ENCODE measurements at places on chromosomes 2 and 18. TPM values are rescaled to one million over a fixed set of nuclear protein-coding genes. Genes with fewer than 3 reads are reported as not detected.

DNA sequence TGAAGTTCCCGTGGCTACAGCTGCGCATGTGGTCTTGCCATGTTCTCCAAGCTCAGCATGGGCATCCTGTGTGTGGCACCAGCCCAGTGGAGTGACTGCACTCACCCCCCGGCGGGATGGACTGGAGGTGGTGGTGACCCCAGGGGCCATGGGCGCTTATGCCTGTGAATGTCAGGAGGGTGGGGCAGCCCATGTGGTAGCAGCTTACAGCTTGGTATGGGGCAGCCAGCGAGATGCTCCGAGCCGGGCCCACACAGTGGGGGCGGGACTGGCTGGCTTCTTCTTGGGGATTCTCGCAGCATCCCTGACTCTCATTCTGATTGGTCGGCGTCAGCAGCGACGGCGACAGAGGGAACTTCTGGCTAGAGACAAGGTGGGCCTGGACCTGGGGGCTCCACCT is 25.6 kb downstream of the SEMA4F start:
- H3K36me3 ChIP-seq, result no peaks in the 10 kb centered on the region
- no peaks in the 10 kb centered on the region for H3K27me3 ChIP-seq
- no peak overlapping the region for H3K27ac ChIP-seq
- no peak overlapping the region for H3K4me3 ChIP-seq
- no peak for DNase-seq

DNA sequence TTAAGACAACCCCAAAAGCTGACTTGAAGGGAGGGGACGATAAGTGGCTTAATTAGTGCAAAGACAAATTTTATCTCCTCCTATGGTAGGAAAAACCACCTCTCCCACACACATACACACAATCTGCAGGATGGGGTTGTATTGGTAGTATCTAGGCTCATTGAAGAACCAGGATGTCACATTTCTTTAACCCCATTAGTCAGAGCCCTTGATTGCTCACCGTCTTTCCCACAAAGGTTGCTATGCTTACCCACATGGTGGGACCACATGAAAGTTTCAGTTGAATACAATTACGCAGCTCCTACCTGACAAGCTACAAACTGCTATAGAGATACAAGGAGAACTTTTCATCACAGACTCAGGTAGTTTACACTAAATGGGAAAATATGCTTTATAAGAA is 765.0 kb upstream of the CELF4 start:
- no peak overlapping the region for H3K27ac ChIP-seq
- no peaks in the 10 kb centered on the region for H3K27me3 ChIP-seq
- H3K4me1 ChIP-seq, result no peaks in the 10 kb centered on the region
- H3K36me3 ChIP-seq, result no peaks in the 10 kb centered on the region
- no peak for DNase-seq

GRCh38 chr2:25207078-25207545 is 38.7 kb upstream of the POMC start:
- no peaks in the 10 kb centered on the region for H3K27me3 ChIP-seq
- no peak overlapping the region for H3K27ac ChIP-seq
- no peaks in the 10 kb centered on the region for H3K4me1 ChIP-seq
- no peak overlapping the region for H3K4me3 ChIP-seq
- DNase-seq, result no peak
- H3K36me3 ChIP-seq, result no peaks in the 10 kb centered on the region

- H3K36me3 ChIP-seq, result no peaks in the 10 kb centered on the region
- H3K4me3 ChIP-seq, result no peak overlapping the region
- H3K27me3 ChIP-seq, result no peaks in the 10 kb centered on the region
- H3K4me1 ChIP-seq, result no peaks in the 10 kb centered on the region
- DNase-seq, result no peak
- no peak overlapping the region for H3K27ac ChIP-seq
Measured at GRCh38 chr18:57890266-57890665, 87.2 kb upstream of the ATP8B1 start.

Gene ANKRD30BL
- not detected for total RNA-seq
